ENCODE measurements at places on chromosomes 7 and 10.

DNA sequence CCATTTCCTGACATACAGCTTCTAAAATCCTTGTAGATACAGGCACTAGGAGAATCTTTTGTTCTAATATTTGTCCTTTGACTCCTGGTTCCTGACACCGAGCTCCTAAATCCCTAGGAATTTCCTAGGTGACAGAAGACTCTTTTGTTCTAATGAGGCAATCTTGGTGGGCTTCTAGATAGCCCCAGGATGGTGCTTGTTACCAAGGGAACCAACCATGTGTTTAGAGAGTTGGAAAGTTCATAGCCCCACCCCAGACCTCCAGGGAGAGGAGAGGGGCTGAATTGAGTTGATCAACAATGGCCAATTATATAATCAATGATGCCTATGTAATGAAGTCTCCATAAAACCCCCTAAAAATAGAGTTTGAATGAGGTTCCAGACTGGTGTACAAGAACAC, 145.1 kb downstream of the JMJD1C start:
- no peak for DNase-seq

GRCh38 chr7:141844256-141844655, 3.0 kb upstream of the PRSS37 start:
- DNase-seq, result no peak

- DNase-seq, result no peak
These were observed 633 bp upstream of the EBLN1 start for GRCh38 chr10:22218448-22218847.

DNA sequence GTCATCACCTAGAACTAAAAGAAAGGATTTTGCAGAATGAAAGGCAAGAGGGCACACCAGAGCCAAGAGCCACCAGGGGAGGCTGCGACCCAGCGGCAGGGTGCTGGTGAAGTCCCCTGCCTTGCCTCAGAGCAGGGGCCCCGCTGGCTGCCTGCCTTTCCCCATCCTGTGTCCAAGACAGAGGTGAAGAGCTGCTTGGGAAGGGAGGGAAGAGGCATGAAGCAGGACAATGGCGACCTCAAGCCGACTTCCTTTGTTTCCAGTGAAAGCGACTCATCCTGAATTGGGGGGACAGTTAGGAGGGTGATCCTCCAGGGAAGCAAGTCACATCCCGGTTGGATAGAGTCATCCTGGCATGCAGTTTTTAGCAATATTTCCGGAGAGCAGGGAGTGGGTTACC, 255.5 kb upstream of the YAE1 start:
- DNase-seq, result peak; percentile 45

- DNase-seq, result peak; percentile 89
These were observed 174.4 kb upstream of the LYZL2 start for GRCh38 chr10:30803892-30804322.

DNA sequence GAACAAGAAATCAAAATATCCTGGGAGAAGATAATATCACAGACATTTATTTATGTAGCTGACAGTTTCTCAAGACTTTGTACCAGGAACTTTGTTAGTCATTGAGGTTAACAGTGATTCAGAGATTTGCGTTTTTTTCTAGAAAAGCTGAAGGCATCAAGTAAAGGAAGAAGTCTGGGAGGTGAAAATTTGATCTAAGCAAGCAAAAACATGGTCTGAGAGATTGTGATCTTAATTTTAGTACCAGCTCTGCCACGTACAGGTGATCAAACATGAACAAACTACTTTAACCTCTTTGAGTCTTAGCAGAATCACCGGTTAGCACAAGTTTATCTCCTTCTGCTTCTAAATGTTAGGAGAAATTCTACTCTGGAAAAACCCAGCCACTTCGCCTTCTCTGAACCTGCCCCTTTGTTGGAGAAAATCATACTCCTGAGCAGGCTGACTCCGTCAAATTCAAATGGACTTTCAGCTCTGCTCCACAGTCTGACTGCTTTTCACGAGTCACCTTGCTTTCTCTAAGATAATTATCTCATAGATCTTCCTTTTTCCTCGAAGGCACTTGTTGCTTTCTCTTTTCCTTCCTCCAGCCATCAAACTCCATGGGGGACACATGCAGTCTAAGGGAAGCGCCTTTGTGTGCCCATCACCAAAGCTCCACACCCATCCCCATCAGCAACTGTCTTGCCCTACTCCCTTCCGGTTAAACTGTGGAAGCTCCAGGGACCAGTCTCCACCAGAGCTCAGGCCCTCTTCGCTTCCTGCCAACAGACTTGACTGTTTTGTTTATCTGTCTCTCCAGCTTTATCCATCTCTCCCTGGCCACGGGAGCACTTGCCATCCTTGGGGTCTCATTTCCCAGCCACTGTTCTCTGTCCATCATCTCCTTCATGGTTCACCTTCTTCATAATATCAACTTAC, 86.3 kb downstream of the PRKCQ start:
- no peak for DNase-seq

GRCh38 chr10:123297175-123297574, 143.0 kb downstream of the BUB3 start:
- no peak for DNase-seq

GRCh38 chr7:67301667-67302066, 305.0 kb downstream of the TYW1 start:
- no peak for DNase-seq

DNA sequence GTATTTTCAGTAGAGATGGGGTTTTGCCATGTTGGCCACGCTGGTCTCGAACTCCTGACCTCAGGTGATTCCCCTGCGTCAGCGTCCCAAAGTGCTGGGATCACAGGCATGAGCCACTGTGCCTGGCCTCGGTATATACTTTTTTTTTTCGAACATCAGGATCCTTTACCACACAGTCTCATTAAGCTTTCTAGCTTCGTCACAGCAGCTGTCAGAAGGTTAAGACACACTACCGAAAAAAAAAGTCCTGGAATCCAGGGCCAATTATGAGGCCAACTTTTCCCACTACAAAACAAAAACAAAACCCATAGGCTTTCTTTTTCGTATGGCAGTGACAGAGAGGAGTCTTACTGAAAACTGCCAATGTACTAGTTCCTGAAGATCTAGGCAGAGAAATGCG, 30.7 kb downstream of the ZC3HC1 start:
- DNase-seq, result no peak

- DNase-seq, result no peak
These were observed 95.7 kb downstream of the CABCOCO1 start for GRCh38 chr10:61758433-61758832.

DNA sequence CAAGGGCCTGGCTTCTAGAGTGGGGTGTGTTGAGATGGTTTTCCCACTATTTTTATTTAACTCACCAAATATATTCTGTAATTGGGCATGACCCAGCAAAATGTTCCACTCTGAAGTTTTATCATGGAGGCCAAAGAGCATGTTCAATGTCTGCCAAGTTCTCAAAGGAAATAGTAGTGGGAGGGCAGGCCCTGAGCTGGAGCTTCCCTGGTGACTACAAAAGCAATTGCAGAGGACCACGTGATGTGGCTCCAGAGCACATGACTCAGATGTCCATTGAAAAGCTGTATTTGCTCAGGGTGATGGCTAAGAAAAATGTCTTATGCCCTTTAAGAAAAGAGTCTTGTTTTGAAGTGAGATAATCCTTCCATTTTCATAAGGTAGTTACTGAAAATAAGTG, 1024.8 kb downstream of the LRMDA start:
- no peak for DNase-seq

DNA sequence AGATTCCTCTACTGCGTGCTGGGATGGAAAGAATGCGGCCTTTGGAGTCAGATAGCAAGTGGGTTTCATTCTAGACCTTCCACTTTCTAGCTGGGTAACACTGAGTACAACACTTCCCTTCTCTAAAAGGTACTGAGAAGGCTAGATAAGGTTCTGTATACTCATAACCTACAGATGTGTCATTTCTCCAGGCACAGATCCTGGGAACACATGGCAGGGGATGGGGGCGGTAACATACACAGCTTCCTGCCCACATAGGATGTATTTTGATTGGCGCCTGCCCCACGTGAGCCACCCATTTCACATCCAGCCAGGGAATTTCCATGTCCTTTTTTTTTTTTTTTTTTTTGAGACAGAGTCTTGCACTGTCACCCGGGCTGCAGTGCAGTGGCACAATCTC, 31.8 kb downstream of the KLRG2 start:
- peak; percentile 35 for DNase-seq

DNA sequence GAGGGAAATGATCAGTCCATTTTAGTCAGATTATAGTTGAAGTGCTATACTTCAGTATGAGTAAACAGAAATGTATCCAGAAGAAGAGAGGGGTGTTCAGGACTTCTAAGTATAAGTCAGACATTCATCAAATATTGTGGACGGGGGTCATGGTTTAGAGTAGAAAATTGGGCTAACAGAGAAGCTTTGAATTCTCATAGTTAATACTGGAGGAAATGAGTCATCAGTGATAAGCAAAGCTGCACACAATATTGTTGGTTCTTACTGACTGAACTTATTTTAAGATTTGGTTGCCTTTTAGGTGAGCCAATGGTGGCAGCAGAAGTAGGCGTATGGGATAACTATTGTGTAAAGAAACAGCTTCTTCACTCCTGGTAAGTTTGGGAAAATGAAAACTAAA, 1.7 kb upstream of the SUMF2 start:
- no peak for DNase-seq

DNA sequence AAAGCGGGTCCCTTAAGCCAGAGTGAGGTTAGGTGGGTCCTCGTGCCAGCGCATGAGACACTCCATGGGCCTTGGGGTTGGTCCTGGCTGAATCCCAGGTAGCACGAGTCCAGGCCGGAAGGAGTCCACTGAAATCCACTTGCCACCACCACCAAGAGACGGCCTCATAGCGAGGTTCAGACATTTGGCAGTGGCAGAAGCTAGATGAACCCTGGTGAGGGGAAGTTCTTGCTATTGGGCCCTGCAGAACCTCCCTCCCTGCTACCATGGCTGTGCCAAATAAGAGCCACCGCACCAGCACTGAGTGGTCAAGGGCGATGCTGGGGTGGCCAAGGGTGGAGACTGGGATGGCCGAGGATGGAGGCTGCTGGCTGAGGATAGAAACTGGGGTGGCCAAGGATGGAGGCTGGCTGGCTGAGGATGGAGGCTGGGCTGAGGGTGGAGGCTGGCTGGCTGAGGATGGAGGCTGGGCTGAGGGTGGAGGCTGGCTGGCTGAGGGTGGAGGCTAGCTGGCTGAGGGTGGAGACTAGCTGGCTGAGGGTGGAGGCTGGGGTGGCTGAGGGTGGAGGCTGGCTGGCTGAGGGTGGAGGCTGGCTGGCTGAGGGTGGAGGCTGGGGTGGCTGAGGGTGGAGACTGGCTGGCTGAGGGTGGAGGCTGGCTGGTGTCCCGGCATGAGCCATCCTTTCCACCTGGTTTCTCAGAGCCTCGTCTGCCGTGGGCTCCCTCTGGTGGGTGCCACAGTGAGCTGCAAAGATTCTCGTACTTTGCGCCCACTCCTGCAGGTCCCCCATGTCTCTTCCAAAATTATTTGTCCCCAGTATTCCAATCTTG, 88.2 kb downstream of the ELFN1 start:
- DNase-seq, result peak; percentile 45

DNA sequence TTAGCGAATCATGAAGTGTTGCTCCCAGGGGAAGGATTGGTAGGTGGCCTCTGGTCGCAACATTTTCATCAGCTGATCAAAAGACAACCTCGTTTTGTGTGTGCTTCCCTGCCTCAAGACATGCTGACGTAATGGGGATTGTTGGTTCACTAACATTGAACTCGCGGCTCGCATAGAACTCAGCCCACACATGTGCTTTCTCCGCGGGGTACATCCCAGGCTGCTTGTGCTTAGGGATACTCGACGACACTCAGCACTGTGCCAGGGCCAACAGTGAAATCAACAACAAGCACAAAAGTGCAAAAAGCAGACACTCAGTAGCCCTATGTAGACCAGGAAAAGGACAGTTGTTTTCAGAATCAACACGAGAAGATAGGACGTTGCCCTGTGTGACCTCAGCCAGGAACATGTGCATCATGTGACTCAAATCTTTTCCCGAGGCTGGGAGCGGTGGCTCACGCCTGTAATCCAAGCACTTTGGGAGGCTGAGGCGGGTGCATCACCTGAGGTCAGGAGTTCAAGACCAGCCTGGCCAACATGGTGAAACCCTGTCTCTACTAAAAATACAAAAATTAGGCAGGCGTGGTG, 20.8 kb downstream of the WIPI2 start:
- no peak for DNase-seq

DNA sequence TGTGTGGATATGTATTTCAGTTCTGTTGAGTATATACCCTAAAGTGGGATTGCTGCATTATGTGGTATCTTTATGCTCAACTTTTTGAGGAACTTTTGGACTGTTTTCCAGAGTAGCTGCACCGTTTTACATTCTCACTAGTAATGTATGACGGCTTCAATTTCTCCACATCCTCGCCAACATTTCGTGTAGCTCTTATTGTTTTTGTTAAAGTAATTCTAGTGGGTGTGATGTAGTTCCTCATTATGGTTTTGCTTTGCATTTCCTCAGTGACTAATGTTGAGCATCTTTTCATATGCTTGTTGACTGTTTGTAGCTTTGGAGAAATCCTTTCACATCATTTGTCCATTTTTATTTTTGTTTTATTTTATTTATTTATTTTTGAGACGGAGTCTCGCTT, 4.5 kb downstream of the STMP1 start:
- no peak for DNase-seq

GRCh38 chr7:139855498-139856270, 26.6 kb downstream of the TBXAS1 start:
- DNase-seq, result no peak

DNA sequence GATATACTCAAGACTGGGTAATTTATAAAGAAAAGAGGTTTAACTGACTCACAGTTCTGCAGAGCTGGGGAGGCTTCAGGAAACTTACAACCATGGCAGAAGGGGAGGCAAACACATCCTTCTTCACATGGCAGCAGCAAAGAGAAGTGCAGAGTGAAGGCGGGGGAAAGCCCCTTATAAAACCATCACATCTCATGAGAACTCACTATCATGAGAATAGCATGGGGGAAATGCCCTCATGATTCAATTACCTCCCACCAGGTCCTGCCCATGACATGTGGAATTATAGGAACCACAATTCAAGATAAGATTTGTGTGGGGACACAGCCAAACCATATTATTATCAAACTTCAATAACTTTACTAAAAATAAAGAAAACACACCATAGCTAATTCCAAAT, 30.4 kb upstream of the JAZF1 start:
- DNase-seq, result no peak

- no peak for DNase-seq
These were observed 1.1 kb downstream of the JAKMIP3 start for GRCh38 chr10:132066812-132067211.

- DNase-seq, result no peak
These were observed 29.4 kb downstream of the CFAP46 start for GRCh38 chr10:132912713-132913558.

GRCh38 chr10:6535156-6535764, 44.8 kb downstream of the PRKCQ start:
- DNase-seq, result no peak

- DNase-seq, result no peak
These were observed 278.7 kb upstream of the PODXL start for GRCh38 chr7:131835141-131835540.

- DNase-seq, result no peak
These were observed 85.2 kb downstream of the VTI1A start for GRCh38 chr10:112532189-112532588.

- no peak for DNase-seq
These were observed 12.0 kb downstream of the KPNA7 start for GRCh38 chr7:99195867-99196266.

- no peak for DNase-seq
These were observed 49.3 kb upstream of the KCNIP2 start for GRCh38 chr10:101892782-101893391.

- DNase-seq, result no peak
These were observed 274.3 kb downstream of the PRKG1 start for GRCh38 chr10:51348622-51349021.

Measured in fibroblast of skin of scalp (primary cell).